ENCODE measurements at places on chromosomes 6 and 20.
A peak's percentile ranks its signal among the peaks of the same experiment; 100 is the strongest.

DNA sequence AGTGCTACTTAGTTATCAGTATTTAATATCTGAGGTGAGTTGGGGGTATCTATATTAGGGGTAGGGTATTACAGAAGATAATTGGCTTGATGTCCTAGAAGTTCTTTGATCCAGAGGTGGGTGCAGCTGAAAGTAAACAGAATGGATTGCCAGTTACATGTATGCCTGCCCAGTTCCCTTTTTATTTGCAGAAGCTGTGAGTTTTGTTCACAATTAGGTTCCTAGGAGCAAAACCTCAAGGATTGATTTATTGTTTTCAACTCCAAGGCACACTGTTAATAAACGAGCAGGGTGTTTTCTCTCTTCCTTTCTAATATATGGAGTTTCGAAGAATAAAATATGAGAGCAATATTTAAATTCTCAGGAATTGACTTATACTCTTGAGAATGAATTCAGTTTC is 129.0 kb downstream of the SULF2 start:
- no peak for DNase-seq

- no peak for DNase-seq
Observed at GRCh38 chr20:5369629-5370028, 52.9 kb upstream of the PROKR2 start.

- DNase-seq, result no peak
Observed at GRCh38 chr20:39641423-39641822, 679.3 kb downstream of the DHX35 start.

- DNase-seq, result peak; percentile 70
Observed at GRCh38 chr20:32796981-32797451, 22.7 kb upstream of the MAPRE1 start.

GRCh38 chr6:108968325-108969316 is 120.4 kb downstream of the ARMC2 start:
- DNase-seq, result no peak
